Stimulated activated naive CD4-positive, alpha-beta T cell treated with Interleukin-2 at 50 U/mL for 16 hours (primary cell): ENCODE measurements at places on chromosomes 3 and 15.
A peak's percentile ranks its signal among the peaks of the same experiment; 100 is the strongest.

DNA sequence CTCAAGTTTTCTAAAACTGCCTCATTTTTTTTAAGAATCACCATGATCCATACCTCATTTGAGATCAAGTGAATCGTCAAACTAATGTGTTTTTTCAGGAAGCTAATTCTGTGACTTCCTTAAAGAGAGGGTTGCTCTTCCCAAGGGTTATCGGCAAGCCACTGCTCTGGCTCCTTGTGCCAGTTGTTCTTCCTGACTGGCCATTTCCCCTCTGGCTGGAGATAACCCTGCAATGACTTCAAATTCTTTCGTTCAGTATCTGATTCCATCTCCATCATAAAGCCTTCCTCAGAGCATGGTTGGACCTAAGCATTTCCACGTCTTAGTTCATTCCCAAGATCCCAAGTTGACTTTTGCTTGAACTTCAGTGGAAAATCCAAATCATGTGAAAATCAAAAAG lies 167.1 kb downstream of the MECOM start:
- DNase-seq, result no peak

GRCh38 chr3:175346573-175347356 lies 487.6 kb downstream of the NAALADL2 start:
- DNase-seq, result no peak

DNA sequence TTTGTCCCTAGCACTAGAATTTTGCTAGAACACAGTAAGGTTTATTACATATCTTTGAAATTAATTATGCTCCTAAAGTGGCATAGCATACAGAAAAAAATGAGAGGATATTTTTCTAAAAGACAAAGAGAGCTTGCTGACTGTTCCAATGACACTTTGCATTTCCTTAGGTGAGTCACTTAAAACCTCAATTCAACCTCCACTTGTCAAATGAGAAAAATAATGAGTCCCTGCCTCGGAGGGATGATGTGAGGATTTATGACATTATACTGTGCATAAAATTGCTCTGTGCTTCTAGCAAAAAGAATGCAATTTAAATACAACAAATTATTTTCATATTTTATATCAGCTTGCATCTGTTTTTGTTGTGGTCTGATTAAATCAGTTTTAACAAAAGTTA lies 1417.0 kb upstream of the ALCAM start:
- DNase-seq, result no peak

DNA sequence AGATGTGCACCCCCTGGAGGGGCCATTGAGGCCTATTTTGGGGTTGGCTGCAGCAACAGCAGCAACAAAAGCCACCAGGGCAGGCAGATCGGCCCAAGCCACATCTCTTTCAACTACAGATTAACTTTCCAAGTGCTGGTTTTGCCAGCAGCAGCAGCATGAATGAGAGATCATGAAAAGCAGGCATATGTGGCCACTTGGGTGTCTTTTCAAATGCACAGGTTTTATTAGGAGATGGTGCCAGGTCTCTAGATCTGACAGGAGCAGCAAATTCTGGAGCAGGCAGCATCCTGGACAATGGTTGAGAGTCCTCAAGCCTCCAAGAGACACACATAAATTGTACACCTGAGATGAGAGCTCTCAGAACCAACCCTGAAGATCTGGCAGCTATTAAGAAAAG lies 31.7 kb upstream of the CCDC66 start:
- no peak for DNase-seq

DNA sequence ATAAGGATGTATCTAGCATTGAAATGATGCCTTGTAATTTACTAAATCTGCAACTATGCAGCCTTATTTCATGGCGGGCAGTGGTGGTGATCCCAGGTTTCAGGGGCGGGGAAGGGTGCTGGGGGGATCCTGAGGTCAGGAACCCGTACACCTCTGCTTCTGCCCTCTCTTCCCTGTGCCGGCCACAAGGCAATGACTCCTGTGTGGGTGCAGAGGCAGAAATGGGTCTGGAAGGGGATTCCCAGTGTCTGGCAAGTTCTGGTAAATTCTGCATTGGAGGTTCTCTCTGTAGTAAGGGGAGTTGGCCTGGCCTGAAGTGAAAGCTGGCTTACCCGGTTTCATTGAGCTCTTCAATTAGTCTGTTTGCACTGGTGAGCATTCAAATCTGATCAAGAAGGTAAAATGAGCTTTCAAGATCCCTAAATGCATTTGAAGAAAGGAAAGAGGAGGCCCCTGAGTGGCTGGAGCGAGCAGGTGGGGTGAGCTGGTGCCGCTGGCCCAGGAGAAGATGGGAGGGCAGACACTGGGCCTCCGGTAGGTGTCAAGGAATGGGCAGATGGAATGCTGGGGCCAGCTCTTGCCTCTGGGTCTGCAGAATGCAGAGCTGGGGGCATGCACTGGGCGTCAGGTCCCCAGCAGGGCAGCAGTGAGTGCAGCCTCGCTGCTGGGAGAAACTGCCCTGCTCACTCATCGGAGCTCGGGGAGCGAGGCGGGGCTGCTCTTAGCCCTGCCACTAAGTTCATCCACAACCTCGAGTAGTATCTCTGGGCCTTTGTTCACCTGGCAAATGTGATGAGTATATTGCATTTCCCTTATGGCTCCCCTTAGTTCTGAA lies 13.7 kb downstream of the NRROS start:
- DNase-seq, result no peak

DNA sequence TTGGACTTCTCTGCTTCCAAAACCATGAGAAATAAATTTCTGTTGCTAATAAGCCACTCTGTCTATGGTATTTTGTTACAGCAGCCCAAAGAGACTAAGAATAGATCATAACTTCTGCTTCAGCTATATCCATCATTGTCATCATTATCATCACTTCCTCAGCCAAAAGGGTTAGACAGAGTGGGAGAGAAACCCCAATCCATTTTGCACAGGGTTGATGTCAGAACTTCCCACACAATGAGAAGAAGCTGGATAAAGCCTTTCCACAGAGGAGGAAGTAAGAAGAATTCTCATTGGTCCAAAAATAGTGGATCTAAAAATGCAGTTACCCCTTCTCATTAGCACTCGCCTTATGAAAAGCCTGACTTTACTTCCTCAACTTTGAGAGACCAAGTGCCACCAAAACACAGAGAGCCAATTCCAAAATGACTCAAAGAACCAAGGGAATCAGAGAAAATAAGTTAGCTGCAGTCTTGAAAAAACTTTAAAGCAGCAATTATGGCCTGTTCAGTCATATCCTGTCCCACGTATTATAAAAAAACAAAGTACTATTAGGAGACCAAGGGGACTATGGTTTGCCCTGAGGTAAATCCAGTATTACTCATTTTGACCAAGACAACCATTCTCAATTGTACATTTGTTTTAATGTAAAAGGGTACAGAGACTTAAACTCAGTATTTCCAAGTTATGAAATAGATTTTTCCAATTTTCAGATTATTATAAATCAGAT lies 80.2 kb downstream of the WNT5A start:
- DNase-seq, result no peak

- DNase-seq, result no peak
Measured at GRCh38 chr15:34339946-34340345, 2.4 kb upstream of the SLC12A6 start.

DNA sequence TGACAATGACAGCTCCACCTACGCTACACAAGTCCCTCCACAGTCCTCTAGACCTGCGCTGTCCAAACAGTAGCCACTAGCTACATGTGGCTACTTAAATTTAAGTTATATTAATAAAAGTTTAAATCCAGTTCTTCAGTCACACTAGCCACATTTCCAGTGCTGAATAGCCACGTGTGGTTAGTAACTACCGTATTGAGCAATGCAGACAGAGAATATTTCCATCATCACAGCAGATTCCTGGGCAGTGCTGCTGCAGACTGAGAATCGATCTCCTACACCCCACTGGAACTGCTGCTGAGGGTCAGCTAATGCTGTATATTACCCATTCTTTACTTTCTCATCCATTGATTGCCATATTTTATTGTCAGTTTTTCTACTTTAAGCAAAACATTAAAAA lies 40.9 kb downstream of the HDC start:
- DNase-seq, result no peak

GRCh38 chr3:142853270-142854168 lies 35.4 kb downstream of the PCOLCE2 start:
- DNase-seq, result no peak

DNA sequence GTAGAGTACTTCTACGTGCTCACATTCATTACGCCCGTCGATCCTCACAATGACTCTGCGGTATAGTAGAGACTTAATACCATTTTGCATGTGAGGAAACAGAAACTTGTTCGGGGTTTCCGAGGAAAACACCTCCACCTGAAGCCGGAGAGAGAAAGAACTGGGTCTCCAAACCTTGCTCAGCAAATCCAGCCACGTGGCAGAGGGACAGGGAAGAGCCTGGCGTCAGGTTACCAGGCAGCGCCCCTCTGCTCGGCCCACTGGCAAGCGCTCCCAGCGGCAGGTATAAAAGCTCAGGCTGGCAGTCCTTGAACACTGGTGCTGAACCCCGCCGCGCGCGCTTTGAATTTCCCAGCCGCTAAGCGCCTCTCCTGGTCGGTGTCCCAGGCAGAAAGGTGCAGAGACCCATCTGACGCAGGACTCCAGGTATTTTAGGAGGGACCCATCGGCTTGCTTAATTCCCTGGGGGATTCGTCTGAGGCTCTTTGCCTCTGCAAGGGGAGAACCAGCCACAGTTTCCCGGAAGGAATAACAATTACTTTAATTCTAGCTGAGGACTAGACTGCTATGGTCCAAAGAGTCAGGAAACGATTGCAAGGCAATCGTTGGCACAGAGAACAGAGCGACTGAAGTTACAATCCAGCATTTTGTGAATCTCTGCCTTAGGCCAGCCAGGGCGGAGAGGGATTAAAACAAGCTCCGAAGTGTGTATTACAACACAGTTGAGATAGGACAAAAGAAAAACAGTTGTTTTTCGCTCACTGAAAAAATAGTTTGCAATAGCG lies at the start of gene C2CD4A:
Gene C2CD4A (plus strand): TSS at position 315 of the 785 bp plus-strand sequence. CDS start 637 bp downstream, outside the sequence.
- DNase-seq, result peak; percentile 66

DNA sequence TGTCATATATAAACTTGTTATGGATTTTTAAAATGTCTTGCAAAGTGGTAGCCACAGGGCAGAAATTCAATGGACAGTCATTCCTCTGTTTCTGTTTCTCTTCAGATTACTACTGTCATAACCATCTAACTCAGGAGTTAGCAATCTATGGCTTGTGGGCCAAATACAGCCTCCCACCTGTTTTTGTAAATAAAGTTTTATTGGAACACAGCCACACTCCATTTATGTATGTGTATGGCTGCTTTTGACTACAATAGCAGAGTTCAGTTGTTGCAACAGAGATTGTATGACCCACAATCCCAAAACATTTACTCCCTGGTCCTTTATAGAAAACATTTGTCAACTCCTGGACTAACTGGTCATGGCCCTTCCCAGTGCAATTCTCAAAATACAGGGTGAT lies 20.0 kb downstream of the SLC27A2 start:
- DNase-seq, result no peak

GRCh38 chr15:31360158-31360561 lies 33.5 kb downstream of the KLF13 start:
- no peak for DNase-seq

- no peak for DNase-seq
Measured at GRCh38 chr3:108826309-108827187, 4.0 kb downstream of the TRAT1 start.

- DNase-seq, result no peak
Measured at GRCh38 chr3:2261747-2262146, 163.1 kb downstream of the CNTN4 start.

- DNase-seq, result no peak
Measured at GRCh38 chr3:169790687-169791429, 17.7 kb downstream of the MYNN start.

GRCh38 chr3:144470666-144471065 lies 499.0 kb downstream of the DIPK2A start:
- DNase-seq, result no peak

GRCh38 chr15:67110958-67111864 lies 45.8 kb downstream of the SMAD3 start:
- DNase-seq, result no peak

DNA sequence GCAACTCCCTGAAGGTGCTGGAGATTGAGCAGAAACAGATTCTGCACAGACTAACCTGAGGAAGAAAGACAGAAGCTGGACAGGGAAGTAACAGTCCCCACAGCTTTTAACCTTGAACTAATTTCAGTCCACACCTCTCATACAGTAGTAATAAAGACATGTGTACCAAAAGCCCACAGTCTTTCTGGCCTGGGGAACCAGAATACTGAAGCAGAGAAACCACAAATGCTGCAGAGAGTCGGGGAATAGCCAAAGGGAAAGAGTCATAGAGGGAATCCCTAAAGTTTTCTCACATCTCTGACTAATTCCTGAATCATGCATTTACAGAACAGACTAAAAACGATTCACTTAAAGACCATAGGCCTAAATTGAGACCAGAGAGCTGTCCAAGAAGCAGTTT lies 503.4 kb upstream of the NECTIN3 start:
- DNase-seq, result no peak
